ENCODE measurements at places on chromosomes 11 and 22.

DNA sequence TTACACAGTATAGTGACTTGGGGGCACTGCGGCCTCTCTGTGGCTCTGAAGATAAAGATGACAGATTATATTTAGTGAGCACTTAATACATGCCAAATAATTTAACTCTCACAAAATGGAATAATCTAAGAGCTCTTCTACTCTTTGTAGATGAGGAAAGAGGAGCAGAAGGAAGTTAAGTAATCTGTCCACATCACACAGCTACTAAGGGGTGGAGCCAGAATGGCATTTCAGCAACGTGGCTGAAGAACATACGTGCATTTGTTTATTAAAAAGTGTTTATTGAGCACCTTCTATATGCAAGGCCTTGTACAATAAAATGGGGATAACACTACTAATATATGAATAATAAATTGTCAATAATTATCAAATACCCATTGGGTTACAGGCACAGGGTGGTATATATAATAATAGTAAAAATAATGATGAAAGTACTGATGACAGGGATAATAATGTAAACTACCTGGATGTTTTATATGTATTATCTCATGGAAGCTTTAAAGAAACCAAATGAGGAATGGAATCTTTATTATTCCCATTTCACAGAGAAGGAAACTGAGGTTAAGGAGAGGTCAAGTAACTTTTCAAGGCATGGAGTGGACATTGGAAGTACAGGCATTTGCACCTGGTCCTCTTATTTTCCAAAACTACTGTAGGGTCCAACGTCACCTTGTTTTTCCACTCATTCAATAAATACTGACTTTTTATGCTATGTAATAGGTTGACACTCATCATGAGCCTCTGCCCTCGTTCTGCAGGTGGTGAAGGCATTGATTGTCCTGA lies 38.0 kb upstream of the IL17RA start:
- peak; percentile 26 for DNase-seq

- DNase-seq = no peak
Measured at GRCh38 chr11:121119440-121119839, 18.4 kb downstream of the TECTA start.

- no peak for DNase-seq
Measured at GRCh38 chr11:108743851-108744250, 79.0 kb downstream of the DDX10 start.

GRCh38 chr11:124533626-124534025 lies 9.8 kb downstream of the OR8B12 start:
- DNase-seq = no peak

GRCh38 chr11:71265559-71266092 lies 13.2 kb upstream of the SHANK2 start:
- DNase-seq = no peak

DNA sequence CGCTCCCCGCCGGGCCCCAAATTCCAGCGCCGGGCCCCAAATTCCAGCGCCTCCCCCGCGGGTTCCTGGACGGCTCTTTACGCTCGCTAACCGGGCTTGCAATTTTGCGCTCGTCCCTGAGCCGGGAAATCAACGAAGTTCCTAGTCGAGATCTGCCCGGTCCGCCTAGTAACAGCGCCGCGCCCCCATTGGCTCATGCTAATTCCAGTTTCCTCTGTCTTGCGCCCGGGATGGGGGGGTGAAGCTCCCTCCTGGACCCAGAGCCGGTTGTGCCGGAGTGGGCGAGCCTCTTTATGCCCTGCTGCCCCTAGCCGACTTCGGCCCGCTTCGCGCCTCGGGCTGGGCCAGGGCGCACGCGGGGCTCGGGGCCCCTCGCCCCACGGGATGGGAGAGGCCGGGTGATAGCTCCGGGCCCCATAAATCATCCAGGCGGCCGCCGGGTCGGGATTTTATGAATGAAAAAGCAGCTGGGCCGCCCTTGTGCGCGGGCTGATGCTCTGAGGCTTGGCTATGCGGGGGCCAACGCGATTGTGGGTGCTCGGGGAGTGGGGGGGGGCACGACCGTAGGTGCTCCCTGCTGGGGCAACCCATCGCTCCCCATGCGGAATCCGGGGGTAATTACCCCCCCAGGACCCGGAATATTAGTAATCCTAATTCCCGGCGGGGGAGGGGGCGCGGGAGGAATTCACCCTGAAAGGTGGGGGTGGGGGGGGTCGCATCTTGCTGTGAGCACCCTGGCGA lies 1.8 kb upstream of the CCND1 start:
- DNase-seq = peak; percentile 92

- no peak for DNase-seq
Measured at GRCh38 chr22:21563912-21564311, 3.6 kb upstream of the UBE2L3 start.

- no peak for DNase-seq
Measured at GRCh38 chr22:20583471-20583922, 76.1 kb downstream of the MED15 start.

DNA sequence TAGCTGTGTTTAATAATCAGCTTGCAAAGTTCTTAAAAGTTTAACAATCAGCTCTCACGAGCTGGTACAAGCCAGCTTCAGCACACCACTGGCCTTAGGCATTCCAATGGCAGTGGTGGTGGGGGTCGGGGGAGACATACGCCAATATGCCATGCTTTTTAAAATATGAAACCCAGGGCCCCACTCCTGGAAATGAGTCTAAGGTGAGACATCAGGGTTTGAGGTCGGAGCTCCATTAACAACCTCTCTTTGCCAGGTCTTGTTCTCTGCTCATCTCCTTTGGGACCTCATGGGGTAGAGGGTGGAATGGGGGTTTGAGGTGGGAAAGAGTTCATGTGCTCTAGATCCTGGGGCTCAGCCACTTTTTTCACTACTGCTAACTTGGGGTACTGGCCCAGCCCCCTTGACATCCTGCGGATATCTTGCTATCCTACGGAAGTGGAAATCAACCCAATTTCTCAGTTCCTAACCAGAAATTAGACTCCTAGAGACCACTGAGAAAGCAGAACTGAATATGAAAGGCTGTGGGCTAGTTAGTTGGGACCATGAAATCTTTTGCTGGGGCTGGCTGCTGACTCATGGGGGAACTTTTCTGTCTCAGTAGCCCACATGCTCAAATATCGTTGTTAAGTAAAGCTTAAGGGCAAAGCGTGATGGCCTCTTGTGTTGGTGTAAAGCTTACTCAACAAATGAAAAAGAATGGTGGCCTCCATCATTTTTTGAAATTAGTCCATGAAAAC lies 90.1 kb downstream of the PDHX start:
- DNase-seq = peak; percentile 89

DNA sequence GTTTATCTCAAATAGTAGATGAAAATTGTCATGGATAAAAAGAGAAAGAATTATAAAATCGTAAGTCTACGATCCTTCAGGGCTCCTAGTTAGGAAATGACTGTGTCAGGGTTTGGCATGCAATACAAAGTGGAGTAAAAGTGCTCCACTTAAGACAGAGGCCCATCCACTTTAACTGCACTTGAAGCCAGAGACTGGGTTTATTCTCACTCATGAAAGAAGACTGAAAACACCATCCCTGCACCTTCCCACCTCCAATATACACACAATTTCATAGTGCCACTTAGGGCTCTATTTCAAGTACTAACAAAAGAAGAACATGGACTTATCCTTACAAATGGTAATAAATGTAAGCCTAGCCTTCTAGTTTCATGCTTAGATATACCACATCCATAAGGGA lies 70.7 kb downstream of the ANO5 start:
- no peak for DNase-seq

GRCh38 chr22:23098230-23098705 lies 27.9 kb downstream of the GNAZ start:
- no peak for DNase-seq

GRCh38 chr11:88353386-88353785 lies 15.8 kb upstream of the CTSC start:
- DNase-seq = no peak

GRCh38 chr11:83087035-83087434 lies 15.3 kb upstream of the RAB30 start:
- no peak for DNase-seq

- no peak for DNase-seq
Measured at GRCh38 chr22:27948569-27948968, 29.5 kb upstream of the PITPNB start.

DNA sequence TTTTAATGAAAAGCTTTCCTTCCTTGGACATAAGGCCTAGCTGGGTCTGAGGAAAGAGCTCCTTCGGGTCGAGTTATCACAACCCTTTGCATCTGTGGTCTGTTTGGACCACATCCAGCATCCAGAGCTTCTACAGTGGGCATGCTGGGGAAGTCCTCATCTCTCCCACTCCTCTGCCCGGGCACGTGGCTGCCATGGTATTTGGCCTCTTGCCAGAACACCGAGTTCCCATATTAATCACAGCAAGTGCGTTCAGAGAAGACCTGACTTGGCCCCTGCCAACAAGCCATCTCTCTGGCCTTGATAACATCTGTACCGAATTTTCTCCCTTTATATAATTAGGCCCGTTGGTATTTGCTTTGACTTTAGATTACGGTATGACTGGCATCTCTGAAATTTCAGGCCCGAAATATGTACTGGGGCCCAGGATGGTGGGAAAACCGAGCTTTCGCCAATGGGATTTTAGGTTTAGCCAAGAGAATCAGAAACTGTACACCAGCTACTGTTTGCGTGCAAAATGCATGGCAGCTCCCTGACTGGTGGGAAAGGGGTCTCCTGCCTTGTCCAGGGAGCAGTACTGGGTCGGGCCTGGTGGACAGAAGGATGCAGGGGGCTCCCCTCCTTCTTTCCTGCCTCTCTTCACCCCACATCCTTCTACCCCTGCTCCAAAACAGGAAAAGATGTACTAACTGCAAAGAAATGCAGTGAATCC lies 90.0 kb downstream of the MICAL2 start:
- peak; percentile 37 for DNase-seq

- DNase-seq = peak; percentile 96
Measured at GRCh38 chr22:27748751-27749191, 52.8 kb downstream of the MN1 start.

DNA sequence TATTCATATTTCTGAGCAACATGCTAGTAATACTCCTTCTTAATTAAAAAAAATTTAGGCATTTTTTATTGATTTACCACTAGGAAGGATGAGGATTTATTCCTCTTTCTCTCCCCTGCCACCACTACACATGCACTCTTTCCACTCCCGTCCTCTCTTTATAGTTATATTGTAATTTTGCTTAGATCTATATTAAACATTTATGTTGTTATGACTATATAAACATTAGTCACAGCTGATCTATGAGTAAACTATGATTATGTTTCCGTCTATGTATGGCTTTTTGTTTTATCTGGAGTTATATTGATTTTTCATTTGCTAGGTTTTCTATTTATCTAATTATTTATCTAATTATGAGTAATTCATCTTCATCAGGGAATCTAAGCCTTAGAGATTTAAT lies 17.8 kb downstream of the CCDC15 start:
- DNase-seq = no peak

DNA sequence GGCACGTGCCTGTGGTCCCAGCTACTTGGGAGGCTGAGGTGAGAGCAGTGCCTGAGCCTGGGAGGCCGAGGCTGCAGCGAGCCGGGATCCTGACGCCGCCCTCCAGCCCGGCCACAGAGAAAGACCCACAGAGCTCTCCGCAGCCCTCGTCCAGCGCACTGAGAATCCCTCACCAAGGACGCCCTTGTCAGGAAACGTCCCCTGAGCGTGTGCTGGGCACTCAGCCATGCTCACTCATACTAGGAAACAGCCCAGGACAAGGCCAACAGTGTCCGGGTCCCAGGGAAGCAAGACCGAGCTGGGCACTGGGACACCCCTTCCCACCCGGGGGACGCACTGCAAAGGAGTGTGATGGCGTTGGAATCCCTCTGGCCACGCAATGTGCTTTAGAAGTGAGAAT lies 14.5 kb downstream of the DEAF1 start:
- no peak for DNase-seq

GRCh38 chr22:37746366-37747079 lies 49.7 kb downstream of the TRIOBP start:
- DNase-seq = peak; percentile 23

DNA sequence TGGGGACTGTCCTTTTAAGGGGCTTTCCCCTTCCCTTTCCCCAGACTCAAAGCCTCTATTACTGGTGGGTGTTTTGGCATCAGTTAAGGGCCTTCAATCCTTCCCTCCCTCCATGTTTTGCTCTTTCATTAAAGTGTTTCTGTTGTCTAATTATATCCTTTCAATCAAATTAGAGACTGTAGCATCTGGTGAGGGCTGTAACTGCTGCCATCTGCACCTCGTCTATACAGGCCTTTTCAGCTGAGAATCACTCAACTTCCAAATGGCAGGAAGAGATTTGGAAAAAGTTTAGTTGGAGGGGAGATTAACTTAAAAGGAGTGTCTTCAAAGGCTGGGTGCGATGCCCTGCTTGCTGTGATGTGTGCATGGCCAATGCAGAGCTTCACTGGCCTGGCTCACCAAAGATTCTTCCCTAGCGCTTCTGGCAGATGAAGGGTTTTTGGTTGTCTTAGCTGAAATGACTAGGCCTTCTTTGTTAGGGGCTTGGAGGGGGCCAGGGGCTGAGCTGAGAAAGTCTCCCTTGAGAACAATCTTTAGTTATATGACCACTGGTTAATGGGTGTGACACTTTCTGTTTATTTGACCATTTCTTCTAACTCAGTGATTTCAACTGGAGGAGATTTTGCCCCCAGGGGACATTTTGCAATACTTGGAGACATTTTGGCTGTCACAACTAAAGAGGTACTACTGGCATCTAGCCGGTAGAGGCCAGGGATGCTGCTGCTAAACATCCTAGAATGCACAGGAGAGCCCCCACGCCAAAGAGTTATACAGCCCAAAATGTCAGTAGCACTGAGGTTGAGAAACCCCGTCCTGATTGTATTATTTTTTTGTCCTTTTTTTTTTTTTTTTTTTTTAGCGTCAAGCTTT lies 7.5 kb downstream of the KREMEN1 start:
- DNase-seq = no peak

DNA sequence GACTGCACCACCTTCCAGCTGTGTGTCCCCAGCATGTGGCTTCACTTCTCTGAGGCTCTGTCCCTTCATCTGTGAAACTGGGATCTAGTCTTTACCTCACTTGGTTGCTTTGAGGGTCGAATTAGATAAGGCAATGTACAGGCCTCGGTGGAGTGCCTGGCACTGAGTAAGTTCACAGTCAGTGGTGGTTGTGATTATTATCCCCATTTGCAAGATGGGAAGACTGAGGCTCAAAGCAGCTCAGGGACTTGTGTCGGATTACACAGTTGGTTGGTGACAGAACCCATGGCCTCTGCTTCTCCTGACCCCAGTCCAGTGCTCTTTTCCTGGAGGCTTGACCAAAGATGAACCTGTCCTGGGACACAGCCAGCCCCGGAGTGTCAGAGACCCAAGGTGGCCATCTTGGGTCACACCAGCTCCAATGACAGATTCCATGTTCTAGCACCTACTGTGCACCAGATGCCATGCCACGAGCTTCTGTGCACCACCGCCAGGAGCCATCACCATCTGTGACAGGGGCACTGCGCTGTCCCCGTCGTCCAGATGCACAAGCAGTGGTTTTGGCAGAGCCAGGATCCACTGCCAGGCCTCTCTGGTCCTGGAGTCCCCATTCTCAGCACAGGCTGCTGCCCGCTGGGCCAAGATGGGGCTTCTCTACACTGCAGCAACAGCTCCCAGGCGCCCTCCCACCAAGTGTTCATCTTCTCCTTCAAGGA lies 60.5 kb downstream of the IGLL1 start:
- DNase-seq = no peak

GRCh38 chr22:24325105-24325757 lies 54.6 kb downstream of the SPECC1L start:
- DNase-seq = peak; percentile 87

Data from suppressor macrophage treated with lipopolysaccharide for 1 hour (primary cell).